ENCODE measurements at places on chromosomes 1 and 21. TPM values are rescaled to one million over a fixed set of nuclear protein-coding genes. Genes with fewer than 3 reads are reported as not detected.

- DNase-seq: no peak
Observed at GRCh38 chr1:228107636-228108035, 1.5 kb downstream of the MRPL55 start.

GRCh38 chr1:210098356-210098755 is 134.2 kb upstream of the SERTAD4 start:
- DNase-seq: no peak

The OLFML3 gene
- total RNA-seq: 206 TPM

DNA sequence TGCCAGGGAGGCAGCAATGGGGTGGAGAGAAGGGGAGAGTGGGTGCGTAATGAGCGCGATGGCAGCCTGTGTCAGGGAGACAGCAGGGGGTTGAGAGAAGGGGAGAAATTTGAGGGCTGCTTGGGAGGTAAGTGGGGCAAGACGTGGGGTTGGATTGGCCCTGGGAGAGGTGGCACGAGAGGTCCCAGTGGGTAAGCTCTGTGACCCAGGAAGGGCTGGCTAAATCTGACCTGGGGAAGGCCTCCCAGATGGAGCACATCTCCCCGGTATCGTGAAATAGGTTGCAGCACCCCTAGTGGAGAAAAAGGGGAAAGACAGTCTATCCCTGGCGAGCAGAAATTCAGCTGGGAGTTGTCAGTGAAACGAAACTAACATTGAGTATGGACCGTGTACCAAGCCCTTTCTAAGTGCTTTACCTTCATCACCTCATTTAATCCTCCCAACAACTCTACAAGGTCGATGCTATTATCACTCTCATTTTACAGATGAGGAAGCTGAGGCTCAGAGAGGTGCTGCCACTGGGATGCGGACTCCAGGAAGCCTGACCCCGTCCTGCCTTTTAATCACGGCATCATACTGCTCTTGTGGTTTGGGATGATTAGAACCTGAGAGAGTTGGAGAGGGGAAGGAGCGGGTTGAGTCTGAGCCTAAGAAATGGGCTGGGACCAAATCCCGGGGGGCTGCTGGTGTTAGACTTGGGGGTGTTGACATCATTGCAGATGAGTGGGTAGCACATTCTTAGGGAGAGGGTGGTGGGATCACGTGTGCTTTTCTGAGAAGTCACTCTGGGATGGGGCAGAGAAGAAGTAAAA is 56.6 kb upstream of the RPL11 start:
- DNase-seq: no peak

DNA sequence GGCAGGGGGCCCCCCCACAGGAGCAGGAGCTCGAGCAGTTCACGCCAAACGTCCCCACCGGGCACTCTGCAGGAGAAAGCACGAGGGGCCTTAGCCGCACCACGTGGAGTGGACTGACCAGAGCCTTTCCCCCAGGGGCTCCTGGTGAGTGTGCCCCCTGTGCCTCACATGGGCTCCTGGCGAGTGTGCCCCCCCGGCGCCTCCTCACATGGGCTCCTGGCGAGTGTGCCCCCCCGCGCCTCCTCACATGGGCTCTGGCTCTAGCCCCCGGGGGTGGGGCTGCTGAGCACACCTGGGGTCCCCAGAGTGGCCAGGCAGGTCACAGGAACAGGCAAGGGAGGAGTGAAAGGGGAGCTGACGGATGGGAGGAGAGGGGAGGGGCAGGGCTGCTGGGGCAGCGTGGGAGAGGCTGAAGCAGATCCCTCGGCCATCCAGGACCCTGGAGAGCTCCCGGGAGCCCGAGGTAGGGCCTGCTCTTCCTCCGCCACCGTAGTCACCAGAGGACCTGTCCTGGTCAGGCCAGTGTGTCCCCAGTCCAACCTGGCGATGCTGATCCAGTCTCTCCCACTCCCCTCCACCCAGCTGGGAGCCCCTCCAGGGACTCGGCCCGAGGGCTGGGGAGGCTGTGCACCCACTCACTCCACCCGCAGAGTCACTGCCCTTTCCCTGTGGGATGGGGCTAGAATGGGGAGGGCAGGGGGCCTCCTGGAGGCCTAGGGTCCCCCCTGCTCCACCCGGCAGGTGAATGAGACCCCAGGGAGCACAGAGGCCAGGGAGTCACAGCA is 47.6 kb downstream of the ARHGEF16 start:
- peak; percentile 42 for DNase-seq

GRCh38 chr21:14862794-14863720 is 201.7 kb downstream of the NRIP1 start:
- no peak for DNase-seq

DNA sequence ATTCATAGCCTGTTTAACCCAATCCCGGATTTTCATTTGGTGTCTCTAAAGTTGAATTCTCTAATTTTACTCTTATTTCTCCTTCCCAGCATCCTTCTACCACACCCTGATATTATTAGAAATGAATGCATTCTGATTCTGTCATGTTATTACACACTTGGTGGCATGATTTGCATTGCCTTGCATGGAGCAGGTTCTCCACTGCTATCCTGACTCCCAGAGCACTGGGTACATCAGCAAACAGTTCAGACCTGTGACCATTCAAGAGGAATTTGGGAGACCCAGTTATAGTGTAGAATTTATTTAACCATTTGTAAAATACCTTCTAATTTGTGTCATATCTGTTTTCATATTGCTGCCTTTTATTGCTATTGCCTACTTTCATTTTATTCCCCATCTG is 2.6 kb downstream of the LRRC8B start:
- DNase-seq: no peak

All from urinary bladder (tissue), 4 donors.